Head of caudate nucleus (tissue), 42 donors: ENCODE measurements at places on chromosomes 13 and 19.

GRCh38 chr19:15584095-15584494, 30.9 kb upstream of the CYP4F8 start:
- no peak for DNase-seq

DNA sequence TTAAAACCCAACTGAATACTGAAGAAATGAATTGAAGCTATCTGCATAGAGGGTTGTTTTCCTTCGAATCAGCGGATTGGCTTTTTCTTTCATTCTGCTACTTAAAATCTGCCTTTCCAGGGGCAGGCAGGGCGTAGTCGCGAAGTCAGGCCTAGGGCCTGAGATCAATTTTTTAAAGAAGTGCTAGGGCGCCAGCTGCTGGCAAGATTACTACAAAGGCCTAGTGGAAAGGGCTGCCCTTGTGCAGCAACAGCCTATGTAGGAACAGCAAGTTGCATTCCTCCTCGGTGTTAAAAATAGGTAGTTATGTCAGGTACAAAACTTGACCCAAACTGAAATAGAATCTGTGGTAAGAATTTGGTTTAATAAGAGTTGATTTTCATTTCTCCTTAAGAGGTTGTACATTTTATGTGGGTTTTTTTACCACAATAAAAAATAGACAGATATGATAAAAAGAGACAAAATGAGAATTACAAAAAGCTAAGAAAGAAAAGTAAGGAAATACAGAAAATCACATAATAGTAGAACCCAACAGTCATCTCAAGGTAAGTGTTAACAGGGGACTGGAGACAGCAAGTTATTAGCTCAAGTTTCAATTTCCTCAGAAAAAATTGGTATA, 9.5 kb upstream of the URAD start:
- peak; percentile 17 for DNase-seq

DNA sequence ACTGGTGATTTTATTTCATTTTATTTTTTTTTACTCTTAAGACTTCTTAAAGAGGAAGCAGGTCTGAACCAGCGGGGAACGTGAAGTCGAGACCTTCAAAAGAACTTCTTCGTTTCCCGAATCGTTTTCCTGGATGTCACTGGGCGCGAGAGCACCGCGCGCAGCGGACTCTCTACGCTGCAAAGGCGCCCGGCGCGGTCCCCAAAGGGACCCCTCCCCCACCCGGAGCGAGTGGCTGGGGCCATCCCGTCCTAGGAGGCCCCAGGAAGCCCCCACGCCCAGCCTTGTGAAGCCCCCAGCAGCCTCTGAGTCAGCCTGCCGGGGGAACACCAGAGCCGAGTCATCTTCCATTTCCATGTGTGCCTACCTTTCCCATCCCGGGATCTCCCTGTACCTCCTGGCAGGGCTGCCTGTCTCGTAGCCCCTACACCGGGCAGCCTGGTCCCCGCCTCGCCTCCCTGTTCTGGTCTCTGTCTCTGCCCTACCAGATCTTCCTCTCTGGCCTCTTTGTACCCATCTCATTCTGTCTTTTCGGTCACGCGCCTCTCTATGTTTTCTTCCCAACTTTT, 608 bp downstream of the CD70 start:
- DNase-seq = no peak

GRCh38 chr19:51029718-51030117, 3.3 kb upstream of the KLK11 start:
- no peak for DNase-seq

DNA sequence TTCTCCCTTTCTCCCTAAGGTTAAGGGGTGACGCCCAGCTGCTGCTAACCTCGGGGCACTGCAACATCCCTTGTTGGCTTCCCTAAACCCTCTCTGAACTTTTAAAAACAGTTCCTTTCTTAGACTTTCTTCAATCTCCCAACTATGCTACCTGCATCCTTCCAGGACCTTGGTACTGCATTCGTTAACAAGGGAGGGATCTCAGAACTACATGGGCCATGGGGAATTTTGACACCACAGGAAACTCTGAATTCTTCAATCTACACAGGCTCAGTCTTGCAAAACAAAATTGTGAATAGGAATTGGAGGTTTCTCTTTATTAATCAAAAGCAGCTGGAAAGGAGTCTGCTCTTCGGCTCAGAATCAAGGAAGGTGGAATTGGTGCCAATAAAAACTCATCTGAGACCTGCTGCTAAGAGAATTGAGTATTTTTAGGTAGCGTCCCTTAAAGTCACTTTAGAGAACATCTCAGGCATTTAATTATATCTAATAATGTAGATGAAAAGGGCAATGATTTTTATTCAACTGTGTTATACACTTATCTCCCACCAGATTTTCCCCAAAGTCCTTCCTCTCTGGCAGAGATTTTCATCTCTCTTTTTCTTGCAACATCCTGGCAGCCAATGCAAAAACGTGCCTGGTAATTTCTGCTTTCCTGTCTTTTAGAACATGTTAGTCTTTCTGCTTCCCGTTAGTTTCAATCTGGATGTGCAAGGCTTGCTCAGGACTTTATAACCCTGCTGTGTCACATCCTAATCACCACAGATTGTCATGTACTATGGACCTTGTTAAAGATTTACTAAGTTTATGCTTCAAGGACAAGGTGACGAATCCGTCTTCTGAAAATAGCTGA, 69.1 kb upstream of the SLC15A1 start:
- DNase-seq = no peak

DNA sequence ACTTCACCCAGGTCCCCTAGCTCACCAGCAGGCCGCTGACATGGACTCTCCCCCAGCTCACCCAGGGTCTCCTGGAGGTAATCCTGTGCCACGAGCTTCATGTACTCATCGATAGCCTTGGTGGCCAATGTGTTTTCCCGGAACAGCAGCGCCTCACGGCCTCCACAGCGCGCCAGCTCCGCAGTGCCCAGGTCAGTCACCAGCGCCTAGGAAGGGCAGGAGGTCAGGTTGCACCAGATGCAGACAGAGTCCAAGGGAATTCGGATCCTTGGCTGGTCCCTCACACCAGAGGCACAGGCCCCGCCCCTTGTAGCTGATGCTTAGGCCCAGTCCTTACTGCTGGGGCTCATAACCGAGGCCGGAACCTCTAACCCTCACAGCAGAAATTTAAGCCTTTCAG, 6.7 kb upstream of the WIZ start:
- DNase-seq = no peak

DNA sequence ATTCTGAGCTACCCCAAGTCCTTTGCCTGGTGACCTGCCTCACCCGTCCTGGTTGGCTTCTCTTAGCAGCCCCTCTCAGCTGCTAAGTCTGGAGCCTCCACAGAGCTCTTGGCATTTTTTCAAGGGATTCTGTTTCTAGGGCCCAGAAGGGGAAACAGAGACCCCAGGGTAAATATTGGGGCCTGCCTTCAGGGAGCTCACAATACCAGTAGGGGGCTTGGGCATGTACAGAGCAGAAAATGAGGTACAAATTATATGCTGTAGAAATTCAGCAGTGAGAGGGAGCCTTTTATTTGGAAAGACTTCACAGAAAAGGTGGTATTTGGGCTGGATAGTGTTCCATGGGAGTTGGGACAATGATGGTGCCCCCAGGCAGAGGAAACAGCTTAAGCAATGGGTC, 3.7 kb downstream of the SAMD4B start:
- no peak for DNase-seq

DNA sequence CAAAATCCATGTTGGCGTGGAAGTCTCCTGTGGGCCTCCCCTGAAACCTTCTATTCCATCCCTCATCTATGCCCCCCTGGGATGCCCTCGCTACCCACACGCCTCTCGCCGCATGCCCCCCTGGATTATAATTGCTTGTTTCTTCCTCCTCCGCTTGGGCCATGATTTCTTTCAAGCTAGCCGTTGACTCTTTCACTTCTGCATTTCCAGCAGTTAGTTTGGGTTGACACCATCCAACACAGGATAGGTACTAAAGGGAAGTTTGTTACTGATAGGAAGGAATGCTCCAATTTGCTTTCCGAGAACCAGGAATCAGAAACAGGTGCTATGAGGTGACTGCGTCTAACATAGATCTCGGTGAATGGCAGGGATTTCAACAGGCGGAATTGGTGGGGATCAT, 7.7 kb upstream of the SLC25A15 start:
- DNase-seq = no peak

- no peak for DNase-seq
Observed at GRCh38 chr19:42628411-42629140, 33.9 kb upstream of the CEACAM8 start.

GRCh38 chr19:4910594-4911281, 1.4 kb downstream of the UHRF1 start:
- DNase-seq = peak; percentile 7

DNA sequence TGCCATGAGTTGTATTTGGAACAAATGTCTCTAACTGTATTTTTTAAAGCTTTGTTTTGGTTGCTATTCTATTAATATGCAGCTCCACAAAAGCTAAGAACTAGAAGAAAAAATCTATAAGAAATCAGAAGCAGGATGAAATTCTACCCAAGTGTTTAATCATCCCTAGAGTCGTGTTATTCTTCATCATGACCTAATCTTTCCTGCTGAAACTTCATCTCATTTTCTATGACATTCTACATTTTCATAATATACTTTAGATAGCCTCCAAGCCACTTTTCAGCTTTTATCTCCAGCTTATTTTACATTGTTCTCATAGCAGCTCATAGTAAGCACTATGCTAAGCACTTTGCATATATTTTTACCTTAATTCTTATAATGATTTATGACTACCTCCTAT, 302.8 kb downstream of the FOXO1 start:
- no peak for DNase-seq

- no peak for DNase-seq
Observed at GRCh38 chr13:67509018-67509417, 278.9 kb upstream of the PCDH9 start.

- no peak for DNase-seq
Observed at GRCh38 chr13:73870970-73871935, 263.0 kb downstream of the KLF12 start.

DNA sequence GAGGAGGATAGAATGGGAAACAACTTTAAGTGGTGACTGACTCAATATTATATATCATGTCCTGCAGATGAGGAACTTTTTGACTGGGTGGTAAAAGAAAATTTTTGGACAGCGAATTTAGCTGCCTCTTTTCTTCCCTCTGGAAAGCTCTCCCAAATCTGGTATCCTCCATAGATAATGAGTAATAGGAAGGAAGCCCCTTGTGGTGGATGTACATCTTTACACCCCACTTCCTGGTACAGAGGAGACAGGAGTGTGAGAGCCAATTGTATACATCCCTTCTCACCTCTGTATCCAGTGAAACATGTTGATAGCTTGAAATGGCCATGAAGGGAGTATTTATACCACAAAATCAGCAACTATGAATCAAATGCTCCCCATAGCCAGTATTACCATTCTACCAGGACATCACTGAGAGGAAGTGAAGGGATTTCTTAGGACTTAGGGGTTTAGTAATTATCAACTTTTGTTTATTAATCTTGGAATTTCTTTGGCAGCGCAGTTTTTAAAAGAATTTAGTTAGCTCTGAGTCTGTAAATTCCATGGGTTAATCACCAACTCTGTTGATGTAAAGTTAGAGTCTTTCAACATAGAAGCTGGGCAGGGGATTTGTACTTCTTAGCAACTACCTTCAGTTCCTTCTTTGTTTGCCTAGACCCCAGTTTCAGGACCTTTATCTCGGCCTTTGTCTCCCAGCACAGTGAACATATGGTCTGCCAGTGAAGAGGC, 17.0 kb upstream of the TDRD3 start:
- DNase-seq = no peak
